ENCODE measurements at places on chromosomes 3 and 15.
A peak's percentile ranks its signal among the peaks of the same experiment; 100 is the strongest.

DNA sequence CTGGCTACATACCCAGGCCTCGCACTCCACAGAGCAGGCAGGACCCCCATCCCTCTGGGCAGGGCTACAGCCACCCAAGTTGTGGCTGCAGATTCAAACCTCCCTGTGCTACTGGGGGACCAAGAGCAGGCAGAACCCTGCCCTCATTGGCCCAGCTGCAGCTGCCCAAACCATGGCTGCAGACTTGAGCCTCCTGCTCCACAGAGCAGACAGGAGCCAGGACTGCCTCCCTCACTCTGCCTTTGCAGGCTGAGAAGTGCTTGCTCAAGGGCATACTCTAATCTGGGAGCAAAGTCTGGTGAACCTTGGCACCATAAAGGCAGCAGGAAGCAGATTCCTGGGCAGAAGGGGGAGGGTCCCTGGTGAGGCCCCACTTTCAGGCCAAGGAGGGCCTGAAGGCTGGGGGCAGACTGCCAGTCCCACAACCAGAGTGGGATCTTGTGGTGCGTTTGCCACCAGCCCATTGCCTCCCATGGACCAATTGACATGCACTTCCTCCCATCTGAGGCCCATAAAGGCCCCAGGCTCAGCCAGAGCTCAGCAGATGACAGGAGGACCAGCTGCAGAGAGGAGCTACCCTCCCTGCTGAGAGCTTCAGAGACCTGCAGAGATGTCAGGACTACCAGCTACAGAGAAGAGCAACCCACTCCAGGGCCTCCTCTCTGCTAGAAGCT, 64.2 kb upstream of the EPHA6 start:
- DNase-seq: no peak

- no peak for DNase-seq
Measured at GRCh38 chr3:38724392-38724736, 74.9 kb upstream of the SCN5A start.

DNA sequence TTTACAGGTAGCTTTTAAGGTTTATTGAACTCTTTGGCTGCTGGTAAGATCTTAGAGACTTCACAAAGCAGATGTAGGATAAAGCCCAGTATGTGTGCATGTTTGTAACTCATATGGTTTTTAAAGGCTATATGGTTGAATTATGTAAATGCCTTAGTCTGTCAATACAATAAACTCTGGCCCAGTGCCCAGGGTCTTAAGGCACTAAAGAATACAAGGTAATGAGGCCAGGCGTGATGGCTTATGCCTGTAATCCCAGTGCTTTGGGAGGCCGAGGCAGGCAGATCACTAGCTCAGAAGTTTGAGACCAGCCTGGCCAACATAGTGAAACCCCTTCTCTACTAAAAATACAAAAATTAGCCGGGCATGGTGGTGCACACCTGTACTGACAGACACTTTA, 170.3 kb upstream of the CGNL1 start:
- no peak for DNase-seq

- DNase-seq: no peak
Measured at GRCh38 chr3:179324270-179324754, 1.5 kb downstream of the ZNF639 start.

DNA sequence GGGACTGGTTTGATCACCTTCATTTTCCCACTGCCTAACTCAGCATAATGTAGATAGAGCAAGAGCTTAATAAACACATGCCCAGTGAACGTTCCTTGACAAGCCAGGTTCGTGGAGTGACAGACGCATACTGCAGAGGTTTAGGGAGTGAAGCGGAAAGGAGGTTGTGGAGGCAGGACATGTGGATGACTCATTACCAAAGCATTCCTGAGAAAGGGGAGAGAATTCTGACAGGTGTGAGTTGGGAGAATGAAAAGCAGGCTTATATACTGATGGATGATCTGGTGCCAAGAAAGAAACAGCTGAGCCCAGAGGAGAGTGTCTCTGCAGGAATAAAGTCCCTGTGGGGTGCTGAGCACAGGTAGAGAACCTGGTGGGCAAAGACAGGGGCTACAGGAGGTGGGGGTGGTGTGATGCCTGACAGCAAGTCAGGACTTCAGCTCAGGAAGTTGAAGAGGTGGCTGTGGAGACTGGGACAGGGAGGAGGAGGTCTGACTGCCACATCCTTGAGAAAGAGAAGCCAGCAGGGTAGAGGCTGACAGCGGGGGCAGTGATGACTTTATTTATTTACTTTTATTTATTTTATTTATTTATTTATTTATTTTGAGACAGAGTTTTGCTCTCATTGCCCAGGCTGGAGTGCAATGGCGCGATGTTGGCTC, 2.4 kb upstream of the RPL29 start:
- DNase-seq: no peak

DNA sequence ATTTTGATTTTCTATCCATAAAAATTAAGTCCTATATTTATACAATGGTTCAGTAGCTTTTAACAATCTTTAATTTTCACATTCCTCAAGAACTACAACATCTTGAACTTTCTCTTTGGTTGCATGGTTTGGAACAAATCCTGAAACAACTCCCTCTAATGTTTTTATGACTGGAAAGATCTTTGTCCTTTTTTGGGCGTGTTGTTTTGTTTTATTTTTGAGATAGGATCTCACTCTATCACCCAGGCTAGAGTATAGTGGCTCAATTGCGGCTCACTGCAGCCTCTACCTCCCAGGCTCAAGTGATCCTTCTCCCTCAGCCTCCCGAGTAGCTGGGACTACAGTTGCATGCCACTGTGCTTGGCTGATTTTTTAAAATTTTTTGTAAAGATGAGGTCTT, 4.0 kb downstream of the STX19 start:
- no peak for DNase-seq

GRCh38 chr3:52477796-52478095, 17.4 kb upstream of the STAB1 start:
- no peak for DNase-seq

DNA sequence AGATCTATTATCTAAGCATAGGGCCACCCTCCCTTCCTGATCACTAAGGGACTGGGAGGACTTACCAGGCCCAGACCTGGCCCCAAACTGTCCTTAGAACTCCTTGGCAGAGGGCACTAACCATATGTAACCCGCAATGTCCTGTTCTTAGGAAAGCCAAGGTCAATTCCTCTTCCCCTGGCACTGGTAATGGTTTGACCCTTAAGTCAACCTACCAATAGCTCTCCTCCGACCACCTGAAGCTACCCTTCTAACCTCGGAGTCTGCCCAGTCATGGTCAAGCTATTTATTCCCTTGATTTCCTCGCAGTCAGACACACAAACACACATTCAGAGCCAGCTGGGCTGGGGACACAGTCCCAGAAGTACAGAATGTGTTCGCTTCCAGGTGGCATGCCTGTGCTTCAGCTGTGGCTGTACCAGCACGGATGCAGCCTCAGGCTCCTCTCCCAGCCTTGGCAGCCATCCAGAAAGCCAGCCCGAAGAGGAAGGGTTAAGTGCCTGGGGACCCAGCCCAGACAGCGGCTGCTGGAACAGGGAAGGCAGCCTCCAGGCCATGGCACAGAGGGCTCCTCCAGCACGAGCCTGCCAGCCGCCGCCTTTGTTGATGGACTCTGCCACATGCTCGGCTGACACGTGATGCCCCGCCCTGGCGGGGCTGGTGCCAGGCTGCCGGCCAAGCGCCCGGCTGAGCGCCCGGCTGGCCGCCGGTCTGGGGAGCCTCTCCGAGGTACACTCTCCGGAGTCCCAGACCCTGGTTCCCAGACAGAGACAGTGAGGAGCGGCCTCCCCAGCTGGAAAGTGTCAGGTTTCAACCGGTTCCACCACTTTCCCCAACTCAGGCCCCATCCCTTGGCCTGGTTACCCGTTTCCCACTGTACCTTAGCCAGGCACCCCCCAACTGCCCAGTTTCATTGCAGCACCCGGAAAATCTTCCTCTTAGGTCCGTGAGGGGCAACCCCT, 5.5 kb downstream of the BMF start:
- DNase-seq: no peak

GRCh38 chr3:111924283-111924682, 54.5 kb upstream of the ABHD10 start:
- no peak for DNase-seq

DNA sequence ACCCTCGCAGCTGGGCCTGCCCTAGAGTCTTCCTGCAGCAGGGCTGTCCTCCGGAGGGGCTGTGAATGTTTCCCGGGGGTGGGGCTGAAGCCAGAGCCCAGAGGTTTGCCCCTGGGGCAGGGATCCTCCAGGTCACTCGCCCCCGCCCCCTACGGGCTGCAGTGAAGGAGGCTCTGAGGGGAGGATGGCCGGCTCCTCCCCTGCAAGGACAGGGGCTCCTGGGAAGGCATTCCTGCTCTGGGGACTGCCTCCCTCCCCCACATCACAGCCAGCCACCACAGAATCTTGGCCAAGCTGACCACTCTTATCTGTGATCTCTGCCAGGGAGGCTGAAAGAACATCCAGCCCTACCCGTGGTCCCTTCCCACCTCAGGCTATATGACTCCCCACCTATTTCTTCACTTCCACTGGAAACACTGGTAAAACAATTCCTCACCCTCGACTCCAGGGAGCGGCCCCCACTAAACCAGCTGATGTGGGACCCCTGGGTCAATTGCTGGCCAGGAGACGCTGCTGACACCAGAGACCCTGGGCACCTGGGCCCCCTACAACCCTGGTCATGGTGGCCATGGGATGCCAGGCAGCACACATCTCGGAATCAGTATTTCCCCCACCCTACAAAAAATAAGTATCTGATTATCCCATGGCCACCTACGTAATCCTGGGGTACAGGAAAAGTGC, 66.0 kb downstream of the HMCES start:
- no peak for DNase-seq

GRCh38 chr3:71062037-71062932, 521.2 kb downstream of the FOXP1 start:
- peak; percentile 13 for DNase-seq

- no peak for DNase-seq
Measured at GRCh38 chr3:156206157-156206556, 85.8 kb downstream of the KCNAB1 start.

GRCh38 chr15:81336568-81336967, 12.6 kb upstream of the STARD5 start:
- DNase-seq: peak; percentile 36

GRCh38 chr15:27358751-27359434, 387.9 kb downstream of the GABRG3 start:
- no peak for DNase-seq

DNA sequence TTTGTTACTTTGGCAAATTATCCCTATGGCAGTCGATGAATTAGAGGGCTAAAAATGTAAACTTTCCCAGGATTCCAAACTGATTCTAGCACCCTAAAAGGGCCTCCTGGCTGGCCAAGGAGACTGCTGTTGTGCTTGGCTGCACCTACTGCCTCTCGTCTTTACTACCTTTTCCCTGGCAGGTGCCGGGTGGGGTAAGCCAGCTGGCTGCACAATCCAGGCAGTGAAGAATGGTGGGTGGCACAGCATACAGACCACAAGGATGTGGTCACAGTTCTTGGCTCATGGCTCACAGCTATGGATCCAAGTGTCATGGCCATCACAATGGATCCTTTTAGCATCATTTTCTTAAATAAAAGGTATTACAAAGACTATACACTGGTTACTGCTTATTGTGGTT, 20.7 kb upstream of the SLC25A26 start:
- DNase-seq: no peak

GRCh38 chr3:24270204-24270691, 224.4 kb downstream of the THRB start:
- DNase-seq: no peak

DNA sequence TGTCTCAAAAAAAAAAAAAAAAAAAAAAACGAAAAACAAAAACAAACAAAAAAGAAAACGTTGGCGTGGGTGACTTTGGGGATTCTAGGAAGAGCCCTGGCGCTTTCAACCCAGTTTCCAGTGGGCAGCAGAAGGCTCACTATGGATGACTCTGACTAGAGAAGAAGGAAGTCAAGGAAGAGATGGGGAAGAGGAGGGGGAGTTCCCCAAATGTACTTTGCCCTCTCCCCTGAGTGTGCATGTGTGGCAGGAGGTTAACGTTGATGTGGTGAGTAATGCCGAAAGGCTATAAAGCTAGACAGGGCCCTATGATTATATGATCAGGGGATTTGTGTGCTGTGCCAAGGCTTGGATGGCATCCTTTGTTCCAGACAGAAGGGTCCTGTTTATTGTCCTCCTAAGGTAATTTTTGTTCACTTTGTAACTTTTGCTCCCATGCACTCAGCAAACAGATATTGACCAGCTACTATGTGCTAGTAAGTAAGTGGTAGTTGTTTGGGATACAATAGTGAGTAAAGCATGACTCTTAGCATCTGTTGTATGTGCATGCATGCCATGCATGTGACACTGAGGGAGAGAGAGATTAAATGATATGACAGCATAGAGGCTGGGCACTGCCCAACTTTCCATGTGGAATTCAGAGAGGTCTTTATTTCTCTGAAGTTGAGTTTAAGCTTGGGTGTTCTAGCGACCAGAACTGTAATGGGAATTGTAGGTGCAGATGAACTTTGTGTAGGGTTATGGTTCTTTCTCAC, 750 bp upstream of the HHLA2 start:
- peak; percentile 56 for DNase-seq

GRCh38 chr15:63019511-63020109, 22.9 kb upstream of the TPM1 start:
- no peak for DNase-seq

GRCh38 chr3:23254282-23254681, 51.2 kb downstream of the UBE2E2 start:
- no peak for DNase-seq

- DNase-seq: no peak
Measured at GRCh38 chr3:191336833-191337232, 6.5 kb upstream of the UTS2B start.

- no peak for DNase-seq
Measured at GRCh38 chr3:109071350-109072142, 46.4 kb downstream of the MORC1 start.

DNA sequence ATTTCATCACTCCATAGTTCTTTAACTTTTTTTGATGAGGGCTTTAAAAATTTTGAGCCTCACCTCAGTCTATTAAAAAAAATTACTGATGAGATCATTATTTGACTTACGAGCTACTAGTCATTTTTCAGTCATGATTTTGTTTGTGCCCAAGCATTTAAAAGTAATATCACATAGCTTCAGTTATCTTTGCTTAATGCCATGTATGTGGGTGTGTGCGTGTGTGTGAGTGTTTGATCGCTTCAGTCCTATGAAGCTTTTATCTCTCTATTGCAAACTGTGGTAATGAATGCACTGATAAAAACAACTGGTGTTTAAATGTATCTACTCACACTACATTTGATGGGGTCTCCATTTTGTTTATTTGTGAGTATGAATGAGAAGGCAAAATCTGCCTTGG, 49.8 kb downstream of the RSRC1 start:
- no peak for DNase-seq

- no peak for DNase-seq
Measured at GRCh38 chr3:24678021-24678420, 183.4 kb upstream of the THRB start.

GRCh38 chr3:167188592-167188991, 191.5 kb downstream of the ZBBX start:
- no peak for DNase-seq

- DNase-seq: no peak
Measured at GRCh38 chr3:172036541-172037215, 2.7 kb upstream of the FNDC3B start.

- peak; percentile 67 for DNase-seq
Measured at GRCh38 chr15:52076889-52077781, 35.4 kb downstream of the BCL2L10 start.
